ENCODE measurements at places on chromosomes 11 and 22.

DNA sequence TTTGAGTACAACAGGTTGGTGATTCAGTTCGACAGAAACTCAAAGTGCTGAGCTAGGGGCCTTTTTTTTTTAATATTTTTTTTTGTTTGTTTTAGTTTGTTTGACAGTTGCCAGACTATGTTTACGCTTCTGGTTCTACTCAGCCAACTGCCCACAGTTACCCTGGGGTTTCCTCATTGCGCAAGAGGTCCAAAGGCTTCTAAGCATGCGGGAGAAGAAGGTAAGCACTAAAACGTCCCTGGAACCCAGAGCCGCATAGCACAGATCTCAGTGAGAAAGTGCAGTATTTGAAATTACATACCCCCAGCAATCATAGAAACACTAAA lies 649 bp downstream of the PRRG4 start:
- DNase-seq: no peak

DNA sequence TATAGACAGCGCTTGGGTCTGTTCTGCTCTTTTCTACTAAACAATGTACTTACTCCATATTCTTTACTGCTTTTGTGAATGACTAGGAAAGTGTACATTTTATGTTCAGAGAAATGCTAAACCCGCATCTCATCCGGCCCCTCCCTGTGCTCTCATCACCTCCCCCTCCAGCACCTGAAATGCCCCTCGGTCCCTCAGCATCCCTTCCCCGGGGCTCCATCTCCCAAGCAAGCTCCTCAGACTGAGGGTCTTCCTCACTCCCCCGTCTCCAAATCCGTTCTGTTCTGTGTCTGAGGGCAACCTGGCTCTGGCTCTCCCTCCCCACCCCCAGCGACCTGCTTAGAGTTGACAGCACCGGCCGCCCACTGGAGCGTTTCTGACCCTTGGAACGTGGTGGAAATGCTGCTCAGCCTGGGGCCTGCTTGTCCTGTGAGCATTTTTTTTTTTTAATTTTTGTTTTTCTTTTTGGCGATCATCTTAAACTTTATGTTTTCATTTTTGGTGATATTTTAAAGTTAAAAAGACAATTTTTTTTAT lies 1.4 kb downstream of the SELENOO start:
- DNase-seq: no peak

DNA sequence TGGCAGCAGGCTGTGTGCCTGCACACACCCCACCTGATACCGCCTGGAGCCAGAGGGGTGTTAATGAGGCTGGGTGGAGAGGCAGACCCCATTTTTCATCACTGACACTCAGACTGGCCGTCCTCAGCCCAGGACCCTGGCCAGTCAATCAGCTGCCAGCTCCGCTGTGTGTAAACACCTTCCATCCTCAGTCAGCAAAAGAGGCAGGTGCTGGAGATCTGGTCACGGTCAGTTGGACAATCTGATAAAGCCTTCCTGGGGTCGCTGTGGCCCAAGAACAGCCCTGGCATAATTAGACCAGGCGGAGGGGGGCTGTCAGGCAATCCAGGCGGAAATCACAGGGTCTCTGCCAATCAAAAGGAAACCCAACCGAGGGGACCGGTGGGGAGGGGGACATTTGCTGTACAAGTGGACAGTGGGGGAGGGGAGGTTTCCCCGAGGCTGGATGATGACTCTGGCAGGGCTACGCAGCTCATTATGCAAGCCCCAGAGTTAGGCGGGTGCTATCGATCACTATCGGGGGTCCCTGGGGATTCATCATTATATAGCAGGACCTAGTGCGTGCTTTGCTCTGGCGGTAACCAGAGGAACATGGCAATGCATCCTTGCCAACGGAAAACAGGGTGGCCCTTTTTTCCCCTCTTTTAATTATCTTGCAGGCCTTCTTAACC lies 72.9 kb downstream of the ABTB2 start:
- DNase-seq: no peak

DNA sequence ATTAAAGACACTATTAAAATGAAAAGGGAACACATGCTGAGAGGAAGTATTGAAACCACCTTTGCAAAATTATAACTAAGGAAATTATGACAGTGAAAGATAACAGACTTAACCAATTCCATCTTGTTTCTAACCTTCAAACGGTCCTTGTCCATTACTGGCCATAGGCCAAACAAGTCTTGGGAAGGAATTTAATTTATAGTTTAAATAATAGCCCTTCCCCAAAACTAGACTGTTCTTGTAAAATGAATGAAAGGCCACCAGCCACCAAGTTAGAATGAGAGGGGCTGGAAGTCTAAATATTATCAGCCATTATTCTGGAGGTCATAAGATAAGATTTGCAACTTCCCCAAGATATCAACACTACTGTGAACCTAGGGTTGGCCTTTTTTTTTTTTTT lies 1.8 kb upstream of the TALDO1 start:
- no peak for DNase-seq

DNA sequence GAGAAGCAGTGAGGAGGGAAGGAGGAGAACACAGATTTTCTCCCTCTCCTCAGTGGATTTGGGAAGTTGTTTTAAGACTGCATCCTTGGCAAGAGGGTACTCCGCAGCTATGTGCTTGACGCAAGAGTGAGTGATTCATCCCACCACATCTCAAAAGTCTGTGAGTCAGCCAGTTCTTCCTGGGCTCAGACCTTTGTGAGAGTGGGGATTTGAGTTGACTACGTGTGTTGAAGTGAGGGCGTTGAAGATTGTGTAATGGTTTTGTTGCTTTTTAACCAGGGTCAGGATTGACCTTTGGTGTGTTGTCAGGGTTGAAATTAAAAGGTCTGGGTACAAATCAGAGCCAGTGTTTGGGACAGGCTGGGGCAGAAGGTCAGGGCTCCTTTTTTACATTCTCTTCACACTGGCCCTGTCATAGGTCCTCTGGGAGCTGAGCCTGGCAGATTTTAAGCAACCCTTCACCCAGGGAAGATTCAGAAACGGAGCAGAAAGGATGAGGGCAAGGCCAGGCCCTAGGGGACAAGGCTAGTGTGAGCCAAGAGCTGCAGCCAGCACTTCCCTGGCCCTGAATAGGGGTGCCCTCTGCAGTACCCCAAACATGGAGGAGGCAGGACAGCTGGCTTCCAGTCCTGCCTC lies 4.2 kb upstream of the C11orf86 start:
- DNase-seq: no peak

GRCh38 chr11:121606354-121606753 lies 153.6 kb upstream of the SORL1-AS1 start:
- DNase-seq: no peak

- DNase-seq: no peak
Observed at GRCh38 chr11:77450227-77450626, 23.7 kb downstream of the PAK1 start.

DNA sequence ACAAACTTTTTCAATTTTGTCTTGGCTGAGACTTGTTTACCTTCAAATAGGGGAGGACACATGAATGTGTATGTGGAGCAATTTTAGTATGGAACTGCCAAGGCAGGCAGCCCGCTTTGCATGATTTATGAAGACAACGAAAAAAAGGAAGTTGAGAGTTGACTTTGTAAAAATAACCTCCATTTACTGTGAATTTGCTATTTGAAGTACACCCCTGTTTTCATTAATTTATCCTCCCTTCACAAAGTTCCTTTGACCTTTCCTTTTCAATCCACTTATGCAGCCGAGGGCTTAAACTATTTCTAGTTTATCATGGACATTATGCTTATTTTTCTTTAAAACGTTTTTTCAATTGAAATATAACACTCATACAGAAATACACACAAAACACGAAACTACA lies 369.6 kb upstream of the CADM1 start:
- DNase-seq: no peak

GRCh38 chr11:94326947-94327346 lies 22.6 kb downstream of the IZUMO1R start:
- DNase-seq: no peak

- DNase-seq: no peak
Observed at GRCh38 chr11:118629761-118630661, 22.6 kb downstream of the PHLDB1 start.

DNA sequence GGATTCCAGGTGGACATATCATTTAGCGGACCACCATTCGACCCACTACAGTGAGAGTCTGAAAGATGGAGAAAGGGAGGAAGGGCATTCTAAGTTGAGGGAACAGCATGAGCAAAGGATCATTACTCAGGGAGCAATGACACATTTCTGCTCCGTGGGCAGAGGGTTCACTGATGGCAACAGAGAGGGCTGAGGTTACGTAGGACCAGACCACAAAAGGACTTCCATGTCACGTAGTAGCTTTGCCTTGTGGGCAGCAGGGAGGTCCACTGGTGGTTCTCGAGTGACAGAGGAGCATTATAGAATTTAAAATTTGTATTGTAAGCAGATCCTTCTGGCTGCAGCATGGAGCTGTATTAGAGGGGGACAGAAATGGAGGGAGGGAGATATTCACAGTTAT lies 109.7 kb upstream of the NAV2 start:
- DNase-seq: no peak

DNA sequence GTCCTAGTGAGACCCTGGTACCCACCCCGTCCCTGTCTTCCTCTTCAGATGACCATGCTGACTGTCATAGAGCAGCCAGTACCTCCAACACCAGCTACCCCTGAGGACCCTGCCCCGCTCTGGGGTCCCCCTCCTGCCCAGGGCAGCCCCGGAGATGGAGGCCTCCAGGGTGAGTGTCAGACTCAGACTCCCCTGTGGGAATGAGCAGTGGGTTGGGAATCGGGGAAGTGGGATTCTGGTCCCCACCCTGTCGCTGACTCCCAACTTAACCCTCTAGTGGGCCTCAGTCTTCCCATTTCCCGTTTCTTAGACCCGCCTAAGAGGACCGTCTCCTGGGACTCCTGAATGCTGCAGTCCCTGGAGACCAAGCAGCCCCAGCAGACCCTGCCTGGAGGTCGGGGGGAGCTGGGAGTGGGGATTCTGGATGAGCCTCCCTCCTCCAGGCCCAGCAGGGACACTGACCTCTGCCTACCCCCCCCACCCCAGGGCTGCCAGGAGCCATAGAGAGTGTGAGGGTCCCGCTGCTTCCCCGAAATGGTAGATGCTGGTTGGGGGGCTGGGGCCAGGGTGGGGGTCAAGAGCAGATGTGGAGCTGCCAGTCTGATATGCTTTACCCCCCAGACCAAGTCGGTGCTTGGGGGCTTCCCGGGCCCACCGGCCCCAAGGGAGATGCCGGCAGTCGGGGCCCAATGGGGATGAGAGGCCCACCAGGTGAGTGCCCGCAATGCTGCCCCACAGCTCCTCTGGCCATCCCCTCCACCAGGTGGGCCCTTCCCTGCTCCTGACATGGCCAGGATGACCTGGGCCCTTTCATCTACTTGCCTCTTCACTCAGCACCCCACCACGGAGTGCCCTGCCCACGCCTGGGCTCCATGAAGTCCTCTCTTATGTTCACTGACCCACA lies 25.5 kb downstream of the EMID1 start:
- DNase-seq: no peak

GRCh38 chr22:40449676-40450035 lies 79.3 kb downstream of the SGSM3 start:
- DNase-seq: no peak

DNA sequence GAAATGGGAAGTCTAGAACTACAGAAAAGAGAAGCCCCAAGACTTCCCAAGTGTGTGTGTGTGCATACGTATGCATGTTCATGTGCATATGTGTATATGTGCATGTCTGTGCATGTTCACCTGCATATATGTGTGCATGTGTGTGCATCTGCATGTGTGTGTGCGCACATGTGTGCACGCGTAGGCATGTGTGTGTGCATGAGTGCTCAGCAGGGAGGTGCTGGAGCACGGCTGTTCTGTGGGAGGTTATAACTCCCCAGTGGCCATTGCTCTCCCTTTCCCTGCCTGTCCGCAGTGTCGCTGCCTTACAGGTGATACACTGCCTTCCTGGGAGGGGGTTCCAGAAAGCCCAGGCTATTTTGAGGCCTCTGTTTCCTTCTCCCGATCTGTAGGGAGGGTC lies 29.8 kb downstream of the B3GAT1 start:
- no peak for DNase-seq

DNA sequence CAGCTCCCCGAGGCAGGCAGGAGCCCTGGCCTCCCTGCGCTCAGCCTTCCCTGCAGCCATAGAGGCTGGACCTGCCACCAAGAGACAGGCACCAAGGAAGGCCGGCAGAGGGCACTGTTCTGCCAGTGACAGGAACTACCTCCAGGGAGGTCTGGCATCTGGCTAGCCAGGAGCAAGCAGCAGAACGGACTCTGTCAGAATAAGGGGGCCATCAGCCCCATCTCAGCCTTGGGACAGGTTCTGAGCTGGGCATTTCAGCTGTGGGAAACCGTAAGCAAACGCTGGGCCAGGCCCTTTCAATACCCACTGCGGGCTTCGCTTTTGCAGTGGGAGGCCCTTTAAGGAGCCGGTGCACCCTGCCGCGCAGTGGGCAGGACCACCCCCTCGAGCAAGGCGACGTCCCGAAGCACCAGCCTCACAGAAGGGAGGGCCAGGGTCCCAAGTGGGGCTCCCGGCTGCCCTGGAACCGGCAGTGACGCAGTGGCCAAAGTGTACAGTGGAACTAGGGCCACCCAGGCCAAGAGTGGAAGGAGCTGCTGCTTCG lies 18.2 kb downstream of the IFT27 start:
- peak; percentile 17 for DNase-seq

DNA sequence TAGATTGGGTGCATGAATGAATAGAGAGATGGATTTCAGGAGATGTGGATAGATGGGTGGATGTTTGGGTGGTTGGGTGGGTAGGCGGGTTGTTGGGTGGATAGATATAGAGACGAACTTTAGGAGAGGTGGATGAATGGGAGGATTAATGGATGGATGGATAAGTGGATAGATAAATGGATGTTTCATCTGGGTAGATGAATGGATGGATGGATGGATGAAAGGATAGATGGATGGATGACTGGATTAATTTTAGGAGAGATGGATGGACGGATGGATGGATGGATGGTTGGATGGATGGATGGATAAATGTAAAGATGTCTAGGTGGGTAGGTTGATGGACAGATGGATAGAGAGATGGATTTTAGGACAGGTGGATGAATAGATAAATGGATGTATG lies 511.3 kb downstream of the MIAT start:
- no peak for DNase-seq

GRCh38 chr11:8794677-8795103 lies 112.1 kb downstream of the RPL27A start:
- DNase-seq: no peak

DNA sequence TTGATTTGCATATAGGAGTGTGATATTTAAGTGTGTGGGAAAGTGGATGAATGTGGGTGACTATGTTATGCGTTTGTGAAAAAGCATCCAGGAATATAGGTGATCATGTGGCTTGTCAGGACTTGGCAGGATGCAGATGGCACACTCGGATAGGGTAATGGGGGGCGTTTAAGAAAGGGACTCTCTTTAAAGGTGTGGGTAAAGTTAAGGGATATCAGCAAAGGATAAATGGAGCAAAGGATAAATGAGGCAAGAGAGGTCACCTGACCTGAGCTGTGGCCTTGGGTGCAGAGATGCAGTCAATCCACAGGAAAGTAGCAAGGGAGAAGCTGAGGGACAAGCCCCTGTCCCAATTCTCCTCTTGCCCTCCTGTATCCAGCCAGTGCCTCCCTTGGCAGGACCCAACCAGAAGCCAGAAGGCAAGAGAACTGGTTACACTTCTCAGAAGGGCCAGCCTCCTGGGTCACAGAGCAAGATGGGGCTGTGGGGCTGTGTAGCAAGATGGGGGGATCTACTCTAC lies 47.5 kb upstream of the GRAMD1B start:
- no peak for DNase-seq

All from anterior cingulate cortex (tissue), 58 donors.